ENCODE measurements at places on chromosomes 2 and 18.

DNA sequence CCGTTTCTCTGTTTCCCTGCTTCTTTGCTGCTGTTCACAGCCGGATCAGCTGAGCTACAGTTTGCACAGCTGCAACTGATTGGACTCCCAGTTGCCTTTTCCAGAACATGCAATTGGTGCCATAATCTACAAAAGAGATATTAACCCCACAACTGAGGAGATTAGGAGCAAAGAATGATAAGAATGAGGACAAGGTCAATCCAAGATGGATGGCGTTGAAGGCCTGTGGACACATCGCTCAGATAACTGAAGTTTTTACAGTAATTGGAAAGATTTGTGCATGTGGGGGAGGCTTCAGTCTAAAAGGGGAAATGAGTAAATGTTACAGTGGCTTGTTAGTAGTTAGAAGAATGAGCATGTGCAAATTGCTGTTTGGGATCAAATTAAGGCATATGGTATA is 263.2 kb downstream of the TGIF1 start:
- no peaks in the 10 kb centered on the region for H3K4me1 ChIP-seq
- H3K27ac ChIP-seq: no peak overlapping the region
- no peak for DNase-seq
- no peak overlapping the region for H3K4me3 ChIP-seq

DNA sequence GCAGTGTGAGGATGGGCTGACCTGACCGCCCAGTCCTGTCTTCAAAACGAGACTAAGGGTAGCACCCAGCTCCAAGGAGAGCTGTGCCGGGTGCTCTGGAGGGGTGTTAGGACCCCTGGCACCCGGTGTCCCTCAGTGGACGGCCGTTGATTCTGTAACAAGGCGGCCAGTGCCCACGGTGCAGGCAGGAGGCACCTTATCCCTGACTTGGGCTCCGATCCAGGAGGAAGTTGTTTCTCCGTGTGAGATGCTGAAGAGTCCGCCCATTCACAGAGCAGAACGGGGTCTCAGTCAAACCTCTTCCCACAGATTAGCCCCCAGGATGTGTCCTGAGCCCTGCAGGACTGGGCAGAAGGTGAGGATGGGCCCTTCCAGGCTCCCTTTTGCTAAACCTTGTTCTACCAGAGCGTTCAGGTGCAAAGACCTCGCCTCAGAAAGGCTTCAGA is 123.0 kb downstream of the NFATC1 start:
- no peak overlapping the region for H3K27ac ChIP-seq
- no peaks in the 10 kb centered on the region for H3K4me1 ChIP-seq
- H3K36me3 ChIP-seq: no peaks in the 10 kb centered on the region

DNA sequence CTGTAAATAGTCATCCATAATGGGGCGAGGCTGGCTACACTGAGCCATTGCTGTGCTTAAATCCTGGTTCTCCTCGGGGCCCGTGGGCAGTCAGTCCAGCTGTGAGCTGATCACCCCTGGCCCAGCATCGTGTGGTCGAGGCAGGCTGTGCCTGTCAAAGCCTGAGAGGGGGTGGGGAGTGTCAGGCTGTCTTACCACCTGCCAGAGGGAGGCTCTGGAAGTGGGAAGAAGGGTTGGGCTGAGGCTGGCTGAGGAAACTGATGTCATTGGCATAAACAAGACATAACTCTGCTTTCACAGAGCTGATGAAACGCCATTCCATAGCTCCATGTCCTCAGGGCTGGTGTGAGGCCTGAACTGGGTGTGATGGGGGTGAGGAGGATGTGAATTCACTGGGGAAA is 49.7 kb downstream of the KLHL29 start:
- no peaks in the 10 kb centered on the region for H3K36me3 ChIP-seq
- H3K4me1 ChIP-seq: no peaks in the 10 kb centered on the region
- no peak overlapping the region for H3K4me3 ChIP-seq
- H3K27ac ChIP-seq: no peak overlapping the region
- no peaks in the 10 kb centered on the region for H3K27me3 ChIP-seq

DNA sequence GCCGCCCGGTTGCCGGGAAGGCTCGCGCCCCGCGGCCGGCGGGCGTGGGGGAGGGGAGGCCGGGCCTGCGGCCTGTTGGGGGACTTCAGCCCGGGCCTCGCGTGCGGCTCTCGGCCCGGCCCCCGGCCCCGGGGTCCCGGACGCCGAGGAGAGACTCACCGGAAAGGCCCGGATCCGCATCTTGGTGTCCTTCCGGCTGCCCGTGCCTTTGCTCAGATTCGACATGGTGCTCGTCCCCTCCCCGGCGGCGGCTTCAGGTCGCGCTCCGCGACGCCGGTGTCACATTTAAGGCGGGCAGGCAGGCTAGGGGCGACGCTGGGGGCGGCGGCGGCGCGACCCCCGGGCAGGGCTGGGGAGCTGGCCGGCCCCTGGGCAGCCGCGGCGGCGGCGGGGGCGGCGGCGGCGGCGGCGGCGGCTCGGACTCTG is 365 bp downstream of the CUL3 start:
- H3K27me3 ChIP-seq: no peaks in the 10 kb centered on the region
- peak; percentile 65 for DNase-seq

Measured in mesendoderm (in vitro differentiated cells).